K562 (cell line): ENCODE measurements at places on chromosomes 11 and 22. TPM values are rescaled to one million over a fixed set of nuclear protein-coding genes. Genes with fewer than 3 reads are reported as not detected.

SMIM35 gene
- polyA plus RNA-seq: not detected in 2 replicates

POGLUT3 gene
- polyA plus RNA-seq: 17.4 and 17.8 TPM in 2 replicates

NPAT gene
- polyA plus RNA-seq: 15.9 and 17.3 TPM in 2 replicates

PHOX2A gene
- not detected in 2 replicates for polyA plus RNA-seq

MS4A8 gene
- not detected in 2 replicates for polyA plus RNA-seq

CSRP3 gene
- not detected in 2 replicates for polyA plus RNA-seq

SPI1 gene
- polyA plus RNA-seq: 16.2 and 21.9 TPM in 2 replicates

OR5L2 gene
- not detected in 2 replicates for polyA plus RNA-seq

TMPRSS13 gene
- polyA plus RNA-seq: 0.23 and 0.25 TPM in 2 replicates

MRGPRX3 gene
- not detected in 2 replicates for polyA plus RNA-seq

- no peak for DNase-seq
These were observed 861.2 kb downstream of the OPCML start for GRCh38 chr11:132670921-132671675.

DNA sequence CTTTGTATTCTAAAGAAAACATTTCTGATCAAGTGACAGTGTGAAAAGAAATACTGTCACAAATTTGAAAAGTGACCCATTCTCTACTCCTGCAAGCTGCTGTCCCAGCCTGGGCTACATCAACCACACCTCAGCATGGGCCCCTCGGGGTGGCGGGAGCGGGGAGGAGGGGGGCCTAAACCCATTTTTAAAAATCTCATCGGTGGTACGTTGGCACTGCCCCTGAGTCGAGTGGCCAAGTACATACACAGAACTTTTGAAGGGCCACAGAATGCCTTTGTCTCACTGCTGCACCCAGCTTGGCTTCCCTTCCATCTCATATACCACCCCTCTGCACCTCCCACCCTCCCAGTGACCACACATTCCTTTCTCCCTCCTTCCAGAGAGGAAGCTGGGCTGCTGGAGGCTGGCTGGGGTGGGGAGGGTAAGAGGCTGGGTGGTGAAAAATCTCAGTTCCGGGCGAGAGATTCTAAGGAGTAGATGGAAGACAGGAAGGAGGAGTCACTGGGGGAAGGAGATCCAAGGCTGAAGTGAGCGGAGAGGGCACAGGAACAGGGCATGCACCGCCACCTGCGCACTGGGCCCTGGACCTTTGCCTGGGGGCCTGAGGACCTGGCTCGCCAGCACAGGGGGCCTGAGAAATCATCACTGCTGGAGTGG, 21.1 kb downstream of the FXYD6 start:
- DNase-seq: no peak

GRCh38 chr22:49431551-49431950, 396.1 kb downstream of the BRD1 start:
- DNase-seq: no peak

DNA sequence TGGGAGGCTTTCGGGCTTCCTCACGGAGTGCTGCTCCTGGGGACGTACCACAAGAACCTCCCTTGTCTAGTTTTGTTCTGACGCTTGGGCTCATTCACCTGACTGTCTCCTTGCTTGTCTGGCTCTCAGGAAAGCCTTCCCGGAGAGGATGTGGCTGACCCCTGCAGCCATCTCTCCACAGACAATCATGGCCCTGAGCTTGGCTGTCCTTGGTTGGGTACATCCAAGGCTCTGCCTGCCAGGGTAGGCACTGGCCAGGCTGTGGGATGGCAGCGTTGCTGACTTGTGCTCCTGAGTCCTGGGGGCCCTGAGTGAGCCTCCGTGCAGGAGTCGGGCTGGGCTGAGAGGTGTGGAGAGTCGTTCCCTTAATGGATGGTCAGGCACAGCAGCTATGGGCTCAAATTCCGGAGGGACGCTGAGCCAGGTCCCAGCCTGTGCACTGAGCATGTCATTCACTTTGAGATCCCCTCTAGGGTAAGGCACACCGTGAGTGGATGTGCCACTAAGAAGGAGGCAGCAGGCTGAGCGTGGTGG, 32.8 kb downstream of the BCR start:
- peak; percentile 52 for DNase-seq

- no peak for DNase-seq
These were observed 721.8 kb downstream of the CNTN5 start for GRCh38 chr11:99742501-99742900.

GRCh38 chr11:66443602-66444001, 5.0 kb upstream of the MRPL11 start:
- no peak for DNase-seq

- DNase-seq: no peak
These were observed 1396.7 kb downstream of the BRD1 start for GRCh38 chr22:48431014-48431413.

DNA sequence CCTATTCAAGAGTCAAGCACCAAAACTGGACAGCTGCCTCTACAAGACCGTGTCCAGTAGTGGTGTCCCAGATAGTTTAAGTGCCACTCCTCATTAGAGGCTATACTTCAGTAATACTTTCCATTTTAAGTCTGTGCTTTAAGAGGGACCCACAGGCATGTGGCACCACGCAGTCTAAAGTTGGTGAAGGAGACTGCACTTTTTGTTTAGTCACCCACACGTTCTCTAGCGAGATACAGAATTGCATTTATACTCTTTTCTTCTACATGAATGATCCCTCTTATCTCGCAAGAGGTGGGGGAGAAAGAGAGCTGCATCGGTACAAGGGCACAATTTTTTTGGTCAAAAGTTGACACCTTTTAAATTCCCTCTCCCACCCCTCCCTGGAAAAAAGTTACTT, 41.5 kb downstream of the DDX6 start:
- no peak for DNase-seq

DNA sequence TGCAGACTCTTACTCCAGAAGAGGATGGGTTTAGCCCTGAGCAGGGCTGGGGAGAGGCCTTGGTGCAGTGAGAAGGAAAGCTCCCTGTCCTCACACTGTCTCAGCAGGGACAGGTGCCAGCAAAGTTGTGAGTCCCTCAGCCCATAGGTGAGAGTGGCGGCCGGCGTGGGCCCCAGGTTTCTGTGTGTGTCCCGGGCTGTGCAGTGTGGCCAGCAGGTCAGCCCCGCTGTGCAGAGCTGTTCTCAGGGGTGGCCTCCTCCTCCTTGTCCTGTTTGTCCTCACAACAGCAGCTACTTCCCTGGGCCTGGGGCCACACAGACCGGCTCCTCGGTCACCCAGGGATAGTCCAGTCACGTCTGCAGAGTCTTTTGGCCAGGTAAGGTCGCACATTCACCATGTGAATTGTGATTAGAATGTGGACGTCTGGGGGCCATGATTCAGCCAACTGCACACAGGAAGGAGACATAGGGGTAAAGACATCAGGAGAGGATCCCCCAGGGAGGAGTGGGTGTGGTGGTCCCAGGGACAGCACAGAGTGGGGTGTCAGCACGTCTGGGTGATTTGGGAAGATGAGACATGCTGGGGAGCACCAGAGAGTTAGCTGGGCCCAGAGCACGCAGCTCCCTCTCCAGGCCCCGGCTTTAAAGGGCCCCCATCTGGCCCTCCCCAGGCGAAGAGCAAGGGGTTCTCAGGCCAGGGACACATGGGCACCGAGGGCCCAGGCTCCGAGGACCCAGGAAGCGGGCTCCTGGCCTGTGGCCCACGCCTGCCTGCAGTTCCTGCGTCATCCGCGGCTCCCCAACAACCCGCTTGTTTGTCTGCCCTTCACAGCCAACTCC, 81.6 kb downstream of the MYEOV start:
- DNase-seq: no peak

DNA sequence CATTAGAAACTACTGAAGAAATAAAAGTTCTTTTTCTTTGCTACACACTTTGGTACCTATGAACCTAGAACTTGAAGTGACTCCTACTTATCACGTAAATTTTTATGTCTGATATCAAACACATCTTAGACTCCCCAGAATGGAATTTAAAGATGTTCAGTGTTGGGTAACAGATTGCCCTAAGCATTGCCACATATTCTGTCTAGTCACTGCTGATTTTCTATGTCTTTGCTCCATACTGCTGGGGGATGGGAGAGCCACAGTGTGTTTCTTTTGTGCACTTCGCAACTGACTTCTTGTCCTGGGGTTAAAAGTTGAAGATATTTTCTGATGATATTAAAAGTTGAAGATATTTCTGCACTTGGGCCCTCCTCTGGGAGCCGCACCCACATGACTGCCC, 19.4 kb upstream of the MYO18B start:
- DNase-seq: no peak

DNA sequence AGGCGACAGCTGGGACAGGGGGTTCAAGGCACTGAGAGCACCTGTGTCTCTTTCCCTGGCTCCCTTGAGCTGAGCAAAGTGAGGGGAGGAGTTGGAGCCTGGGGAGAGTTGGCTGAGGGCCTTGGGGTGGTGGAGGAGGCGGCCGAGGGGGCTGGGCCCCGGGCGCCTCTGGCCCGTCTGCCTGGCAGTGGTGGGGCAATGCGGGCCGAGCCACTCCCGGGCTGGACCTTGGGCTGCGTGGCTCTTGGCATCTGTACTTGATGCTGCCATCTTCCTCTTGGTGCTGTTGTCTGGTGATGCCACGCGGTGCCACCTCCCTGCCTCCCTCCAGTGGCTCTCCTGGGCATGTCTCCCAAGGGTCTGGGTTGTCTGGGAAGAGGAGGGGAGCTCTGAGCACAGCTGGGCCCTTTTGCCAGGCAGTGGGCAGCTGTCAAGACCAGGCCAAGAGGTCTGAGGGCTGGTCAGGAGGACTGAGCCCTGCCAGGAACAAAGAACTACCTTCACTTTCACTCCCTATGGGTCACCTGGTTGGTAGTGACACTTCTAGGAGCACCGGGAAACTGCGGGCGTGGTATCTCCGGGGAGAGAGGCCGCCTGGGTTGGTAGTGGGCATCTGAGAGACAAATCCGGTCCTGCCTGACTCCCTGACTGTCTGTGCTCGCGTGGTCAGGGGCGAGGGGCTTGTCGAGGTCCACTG, 1.3 kb downstream of the GRIK4 start:
- no peak for DNase-seq

DNA sequence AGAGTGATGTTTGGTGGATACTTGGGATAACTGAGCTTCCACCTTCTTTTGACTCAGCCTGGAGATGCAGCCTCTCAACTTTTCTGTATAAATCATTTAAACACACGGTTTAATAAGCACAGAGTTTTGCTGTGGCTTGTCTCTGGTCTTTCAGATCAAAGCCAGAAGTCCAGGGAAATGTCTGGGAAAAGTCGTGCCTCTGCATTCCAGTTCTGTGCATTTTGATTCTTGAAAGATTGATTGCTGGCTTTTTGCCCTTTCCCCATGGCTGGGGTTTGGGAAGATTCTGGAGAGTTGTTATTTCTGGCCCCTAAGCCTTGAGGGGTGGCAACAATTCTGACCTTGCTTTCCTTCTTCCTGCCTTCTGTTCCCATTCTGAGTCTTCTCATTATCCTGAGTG, 154.1 kb downstream of the COMMD9 start:
- no peak for DNase-seq

DNA sequence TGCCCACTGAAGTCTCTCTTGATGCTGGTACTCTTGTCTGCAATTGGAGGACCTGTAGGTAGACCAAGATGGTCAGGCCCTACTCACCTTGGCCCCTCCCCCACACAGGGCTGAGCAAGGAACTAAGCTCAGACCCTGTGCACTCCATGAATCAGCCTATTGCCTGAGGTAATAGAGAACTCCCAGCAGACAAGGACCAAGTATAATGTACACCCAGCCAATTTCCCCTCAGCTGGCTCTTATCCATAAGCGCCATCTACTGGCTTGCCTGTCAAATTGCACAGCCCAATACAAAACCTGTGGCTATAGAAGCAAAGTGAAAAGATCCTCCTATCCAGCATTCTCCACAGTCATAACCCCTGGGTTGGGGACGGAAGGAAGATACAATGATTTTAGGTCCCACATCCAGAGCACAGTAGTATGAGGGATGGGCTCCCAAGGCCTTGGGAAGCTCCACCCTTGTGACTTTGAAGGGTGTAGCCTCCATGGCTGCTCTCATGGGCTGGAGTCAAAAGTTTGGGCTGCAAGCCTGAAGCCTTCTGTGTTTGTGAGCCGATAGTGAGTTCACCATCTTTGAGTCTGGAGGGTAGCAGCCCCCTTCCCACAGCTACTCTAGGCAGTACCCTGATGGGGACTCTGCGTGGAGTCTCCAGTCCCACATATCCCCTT, 56.0 kb downstream of the GLYATL2 start:
- peak; percentile 52 for DNase-seq

DNA sequence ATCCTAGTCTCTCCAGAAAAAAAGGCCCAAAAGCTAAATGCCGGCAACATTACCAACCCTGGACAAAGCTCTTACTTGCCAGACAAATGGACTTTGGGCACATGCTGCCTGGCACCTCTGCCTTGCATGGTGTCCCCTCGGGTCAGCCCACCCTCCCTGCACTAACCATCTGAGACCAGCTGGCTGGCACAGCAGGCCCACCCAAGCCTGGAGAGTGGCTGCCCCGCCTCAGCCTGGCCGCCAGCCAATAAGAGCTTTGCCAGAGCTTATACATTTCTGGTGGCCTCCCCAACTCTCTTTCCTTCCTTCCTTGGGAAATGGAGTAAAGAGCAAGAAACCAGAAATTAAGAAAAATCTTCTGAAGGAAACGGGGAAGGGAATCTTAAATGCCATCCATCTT, 24.5 kb downstream of the MCHR1 start:
- DNase-seq: no peak

DNA sequence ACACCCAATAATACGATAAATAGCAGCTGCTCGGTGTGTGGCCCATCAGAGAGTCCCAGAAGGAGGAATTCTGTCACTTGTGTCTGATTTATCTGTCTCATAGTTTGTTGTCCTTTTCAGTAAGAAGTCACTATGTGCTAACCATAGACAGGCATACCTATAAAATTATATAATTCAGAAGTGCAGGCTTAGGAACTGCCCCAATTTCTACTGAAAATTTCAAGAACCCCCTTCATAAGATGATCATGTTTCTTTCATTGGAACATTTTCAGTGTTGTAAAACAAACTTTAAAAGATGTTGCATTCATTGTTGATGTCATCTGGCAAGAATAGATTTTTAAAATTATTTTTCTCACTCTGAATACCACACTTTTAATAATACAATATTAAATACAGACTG, at the start of gene OR2D2:
Gene OR2D2, minus strand, starts transcription at position 101 of the 400 bp plus-strand sequence. Its CDS starts 0 bp downstream, at position 101.
- DNase-seq: no peak

- DNase-seq: no peak
These were observed 351.3 kb downstream of the JRKL start for GRCh38 chr11:96741068-96741467.

- no peak for DNase-seq
These were observed 710.9 kb upstream of the FAT3 start for GRCh38 chr11:91513734-91514133.

DNA sequence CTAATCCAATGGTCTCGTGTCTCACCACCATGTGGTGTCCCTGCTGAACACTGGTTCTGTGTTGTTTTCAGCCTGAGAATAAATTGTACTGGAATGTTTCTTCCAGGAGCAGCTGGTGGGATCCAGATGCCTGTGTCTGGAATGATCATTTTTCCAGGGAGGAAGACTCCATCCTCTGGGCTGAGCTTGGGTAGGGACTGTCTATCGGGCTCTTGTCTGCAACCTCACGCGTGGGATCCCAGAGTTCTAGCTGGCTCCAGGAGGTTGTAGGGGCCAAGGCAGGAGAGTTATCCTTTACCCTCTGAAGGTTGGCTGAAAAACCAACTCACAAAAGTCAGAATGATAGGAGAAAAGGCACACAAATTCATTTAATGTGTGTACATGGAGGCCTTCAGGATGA, 144.1 kb upstream of the B3GAT1 start:
- no peak for DNase-seq
